Right lung (tissue), 10 donors: ENCODE measurements at places on chromosomes 7 and 10.

GRCh38 chr10:78905015-78905956, 163.5 kb upstream of the ZMIZ1 start:
- DNase-seq, result no peak

DNA sequence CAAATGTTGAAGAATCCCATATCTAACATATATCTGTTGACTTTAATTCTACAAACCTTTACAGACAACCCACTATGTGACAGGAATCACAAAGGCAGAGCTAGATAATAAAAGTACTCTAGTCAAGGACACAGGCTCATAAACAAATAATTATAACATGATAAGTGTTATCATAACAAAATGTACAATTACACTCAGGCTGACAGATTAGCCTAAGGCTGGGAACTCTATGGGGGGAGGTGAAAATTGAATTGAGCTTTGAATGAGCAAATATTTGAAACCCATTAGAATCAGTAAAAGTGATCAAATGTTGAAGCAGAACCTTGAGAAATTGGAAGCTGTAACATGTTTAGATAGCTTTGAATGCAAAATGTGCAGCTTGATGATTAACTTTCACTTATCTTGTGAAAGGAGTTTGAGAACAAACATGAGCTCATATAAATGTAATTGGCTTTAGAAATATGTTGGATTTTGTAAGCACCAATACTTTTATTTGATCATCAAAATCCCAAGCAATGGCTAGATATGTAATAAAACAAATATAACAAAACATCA, 970.2 kb downstream of the SORCS3 start:
- DNase-seq, result no peak

- DNase-seq, result no peak
These were observed 20.7 kb upstream of the GRID1 start for GRCh38 chr10:86387178-86387794.

- no peak for DNase-seq
These were observed 1088.0 kb downstream of the SORCS1 start for GRCh38 chr10:106076496-106076895.

DNA sequence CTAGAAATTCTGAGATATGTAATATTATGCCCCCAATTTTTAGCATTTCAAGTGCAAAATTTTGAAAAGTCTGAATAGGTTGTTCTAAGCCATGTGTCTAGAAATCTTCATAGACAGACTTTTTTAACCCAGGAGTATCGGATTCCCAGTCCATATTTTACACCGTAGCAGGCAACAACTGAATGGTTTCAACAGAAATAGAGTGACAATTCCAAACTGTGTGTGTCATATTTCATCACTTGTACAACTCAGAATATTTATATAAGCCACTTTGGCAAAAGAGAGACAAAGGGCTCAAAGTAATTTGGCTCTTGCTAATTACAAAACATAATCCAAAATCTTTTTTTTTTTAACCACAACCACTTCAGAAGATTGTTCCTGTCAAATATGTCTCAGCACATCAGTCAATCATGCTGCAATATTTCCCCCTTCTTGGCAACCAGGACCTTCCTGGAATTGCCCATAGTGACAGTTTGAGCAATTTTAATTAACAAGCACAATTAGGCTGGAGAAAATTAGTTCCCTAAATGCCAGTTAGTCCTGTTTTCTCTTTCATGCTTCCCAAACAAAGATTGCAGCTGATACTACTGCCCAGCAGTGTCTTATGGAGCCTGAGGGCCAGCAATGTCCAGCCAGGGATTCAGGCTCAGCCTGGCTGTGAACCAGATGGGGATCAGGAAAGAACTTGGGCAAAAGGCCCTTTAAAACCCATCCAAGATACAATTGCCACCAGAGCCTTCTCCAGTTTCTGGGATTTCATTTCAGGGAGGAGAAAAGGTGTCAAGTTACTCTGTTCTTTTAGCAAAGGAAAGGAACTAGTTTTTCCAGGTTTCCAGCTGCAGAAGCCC, 533.3 kb upstream of the GHITM start:
- no peak for DNase-seq

GRCh38 chr7:12685550-12685949, 1.9 kb upstream of the ARL4A start:
- no peak for DNase-seq

DNA sequence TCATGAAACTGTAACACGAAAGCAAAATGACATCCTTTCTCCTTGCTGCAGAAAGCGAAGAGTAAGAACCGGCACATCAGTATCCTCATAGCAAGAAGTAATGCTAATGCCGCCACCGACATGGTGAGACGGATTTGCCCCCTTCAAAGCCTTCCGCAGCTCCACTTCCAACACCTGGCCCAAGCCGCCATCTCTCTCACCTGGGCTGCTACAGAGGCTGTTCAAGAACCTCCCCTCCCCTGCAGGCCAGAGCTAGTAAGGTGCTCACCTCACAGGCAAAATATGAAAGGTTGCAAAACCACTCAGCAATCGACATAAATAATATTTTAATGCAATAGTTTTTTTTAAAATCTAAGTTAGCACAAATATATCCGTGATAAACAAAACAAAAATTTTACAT, 123.9 kb upstream of the FRMD4A start:
- no peak for DNase-seq

GRCh38 chr10:52066383-52066782, 247.7 kb upstream of the DKK1 start:
- no peak for DNase-seq

DNA sequence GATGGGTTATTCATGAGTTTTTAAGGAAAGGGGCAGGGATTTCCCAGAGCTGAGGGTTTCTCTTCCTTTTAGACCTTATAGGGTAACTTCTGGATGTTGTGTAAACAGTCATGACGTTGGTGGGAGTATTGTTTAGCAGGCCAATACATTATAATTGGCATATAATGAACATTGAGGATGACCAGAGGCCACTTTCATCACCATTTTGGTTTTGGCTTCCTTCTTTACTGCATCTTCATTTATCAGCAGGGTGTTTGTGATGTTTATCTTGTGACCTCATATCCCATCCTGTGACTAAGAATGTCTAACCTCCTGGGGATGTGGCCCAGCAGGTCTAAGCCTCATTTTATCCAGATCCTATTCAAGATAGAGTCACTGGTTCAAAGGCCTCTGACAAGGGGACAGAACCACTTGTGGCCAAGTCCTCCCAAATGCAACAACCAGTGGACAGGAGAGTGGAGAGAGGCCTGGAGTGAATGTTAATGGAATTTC, 77.3 kb upstream of the RPA3 start:
- no peak for DNase-seq

DNA sequence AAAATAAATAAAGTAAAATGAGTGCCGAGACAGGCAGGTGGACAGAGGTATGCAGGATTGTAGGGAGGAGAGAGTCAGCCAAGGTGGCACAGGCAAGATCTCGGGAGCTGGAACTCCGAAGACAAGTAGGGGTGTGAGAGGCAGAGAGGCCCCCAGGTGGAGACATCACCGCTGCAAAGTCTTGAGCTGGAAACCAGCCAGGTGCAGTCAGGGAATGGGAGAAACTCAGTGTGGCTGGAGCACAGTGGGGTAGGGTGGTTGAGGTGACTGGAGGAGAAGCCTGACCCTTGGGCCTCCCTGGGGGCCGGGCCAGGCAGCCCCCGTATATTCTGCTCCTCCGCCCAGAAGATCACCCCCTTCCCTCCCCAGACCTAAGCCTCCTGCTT, 4.2 kb downstream of the EPHB4 start:
- no peak for DNase-seq
